NCI-H2171 (cell line): ENCODE measurements at places on chromosomes 5 and 9.
A peak's percentile ranks its signal among the peaks of the same experiment; 100 is the strongest.

DNA sequence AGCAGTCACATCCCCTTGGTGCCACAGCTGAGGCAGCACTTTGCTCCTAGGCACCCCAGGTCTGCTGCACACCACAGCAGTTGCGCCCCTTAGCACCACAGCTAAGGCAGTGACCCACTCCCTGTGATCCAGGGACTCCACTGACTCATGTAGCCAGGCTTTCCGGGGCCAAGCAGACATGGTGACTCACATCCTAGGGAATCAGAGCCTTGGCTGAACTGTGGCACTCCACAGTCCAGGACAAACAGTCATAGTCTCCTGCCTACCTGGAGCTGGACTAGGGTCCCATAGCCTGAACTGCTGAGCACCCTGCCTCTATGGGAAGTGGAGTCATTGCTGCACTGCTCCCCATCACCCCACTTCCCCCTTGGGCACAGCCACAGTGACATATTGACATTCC is 338.7 kb downstream of the NPR3 start:
- DNase-seq = no peak

DNA sequence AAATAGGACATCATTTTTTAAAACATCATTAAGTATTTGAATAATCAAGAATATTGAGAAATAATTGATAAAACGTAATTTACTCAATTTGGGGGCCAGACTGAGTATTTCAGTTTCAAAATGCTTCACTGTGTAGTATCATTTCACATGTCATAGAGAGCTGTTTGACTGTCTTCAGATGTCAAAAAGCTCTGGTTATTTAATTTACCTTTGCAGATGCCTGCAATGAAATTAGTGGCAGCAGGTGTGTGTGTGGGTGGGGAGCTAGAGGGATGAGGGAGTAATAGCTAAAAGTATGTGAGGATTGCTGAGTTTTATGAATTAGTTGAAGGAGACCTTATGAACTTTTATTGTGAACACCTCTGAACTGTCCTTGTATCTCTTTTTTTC is 567.2 kb upstream of the MEF2C start:
- no peak for DNase-seq

DNA sequence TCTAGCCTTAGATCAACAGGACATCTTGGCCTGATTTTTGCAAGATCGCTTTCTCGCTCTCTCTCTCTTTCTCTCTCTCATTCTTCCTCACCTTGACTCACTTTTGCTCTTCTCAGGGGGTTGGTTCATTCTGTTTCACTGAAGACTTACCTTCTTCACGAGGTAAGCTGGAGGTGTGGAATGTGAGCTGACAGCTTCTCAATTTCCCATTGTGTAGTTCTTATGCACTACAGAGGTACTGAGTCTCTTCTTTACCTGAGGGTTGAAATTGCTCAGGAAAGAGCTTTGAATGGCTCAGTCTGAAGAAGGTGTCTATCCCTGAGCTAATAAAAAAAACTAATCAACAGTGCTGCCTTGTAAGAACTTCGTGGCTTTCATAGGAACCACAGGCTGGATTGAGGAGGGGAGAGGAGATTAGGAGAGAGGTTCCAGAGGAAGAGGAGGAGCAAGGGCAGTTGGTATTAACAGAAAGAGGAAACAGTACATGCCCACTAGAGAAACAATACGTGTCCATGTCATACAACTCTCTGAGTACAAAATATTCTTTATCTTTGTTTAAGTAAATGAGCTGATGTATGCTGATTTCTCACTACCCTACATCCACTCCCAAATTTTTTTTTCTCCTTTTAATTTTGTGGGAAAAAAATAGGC is 192.2 kb downstream of the TMEM167A start:
- no peak for DNase-seq

- no peak for DNase-seq
These were observed 181.5 kb upstream of the MOCS2 start for GRCh38 chr5:53291047-53291446.

- no peak for DNase-seq
These were observed 18.4 kb downstream of the FNBP1 start for GRCh38 chr9:130024597-130024994.

DNA sequence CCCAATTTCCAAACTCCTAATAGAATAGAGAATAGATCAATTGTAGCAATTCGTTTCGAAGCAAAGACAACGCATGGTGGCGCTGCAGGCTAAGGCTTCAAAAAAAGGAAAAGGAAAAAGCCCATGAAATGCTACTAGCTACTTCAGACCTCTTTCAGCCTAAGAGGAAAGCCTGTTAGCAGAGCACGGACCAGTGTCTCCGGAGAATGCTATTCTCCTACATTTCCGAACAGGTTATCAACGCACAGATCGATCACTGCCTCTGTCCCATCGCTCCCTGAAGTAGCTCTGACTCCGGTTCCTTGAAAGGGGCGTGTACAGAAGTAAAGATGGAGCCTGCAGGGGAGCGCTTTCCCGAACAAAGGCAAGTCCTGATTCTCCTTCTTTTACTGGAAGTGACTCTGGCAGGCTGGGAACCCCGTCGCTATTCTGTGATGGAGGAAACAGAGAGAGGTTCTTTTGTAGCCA is at the start of gene PCDHB15:
Gene PCDHB15 (plus strand): TSS at position 146 of the 468 bp plus-strand sequence. CDS start 184 bp downstream, at position 330.
- DNase-seq = no peak

DNA sequence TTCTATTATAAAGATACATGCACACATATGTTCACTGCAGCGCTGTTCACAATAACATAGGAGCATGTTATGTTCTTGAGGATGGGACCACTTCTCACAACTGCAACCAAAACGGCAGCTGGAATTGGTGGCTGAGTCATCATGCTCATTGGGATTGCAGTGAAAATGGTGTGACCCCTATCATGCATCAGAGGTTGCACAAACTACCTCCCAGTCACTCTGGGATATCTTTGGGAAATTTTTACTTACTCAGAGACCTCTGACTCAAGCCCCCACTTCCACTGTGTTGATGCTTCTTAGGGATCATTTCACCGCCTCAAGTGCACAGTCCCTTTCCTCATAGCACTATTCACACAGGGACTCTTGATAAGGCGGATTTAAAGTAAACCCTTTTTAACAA is 474.1 kb downstream of the BNC2 start:
- no peak for DNase-seq

DNA sequence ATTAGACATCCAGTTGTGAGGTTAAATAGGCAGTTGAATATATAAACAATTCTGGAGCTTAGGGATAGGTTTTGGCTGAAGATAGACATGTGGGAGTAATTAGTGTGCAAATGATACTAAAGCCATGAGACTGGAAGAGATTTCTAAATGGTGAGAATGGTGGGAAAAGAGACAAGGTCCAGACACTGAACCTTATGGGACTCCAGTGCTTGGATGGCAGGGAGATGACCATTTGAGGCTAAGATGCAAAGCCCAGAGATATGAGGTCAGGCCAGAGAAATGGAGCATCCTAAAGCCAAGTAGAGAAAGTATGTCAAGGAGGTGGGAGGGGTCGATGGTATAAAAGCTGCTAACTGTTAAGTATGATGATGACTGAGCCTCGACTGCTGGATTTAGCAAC is 115.6 kb downstream of the SEMA5A start:
- DNase-seq = no peak

DNA sequence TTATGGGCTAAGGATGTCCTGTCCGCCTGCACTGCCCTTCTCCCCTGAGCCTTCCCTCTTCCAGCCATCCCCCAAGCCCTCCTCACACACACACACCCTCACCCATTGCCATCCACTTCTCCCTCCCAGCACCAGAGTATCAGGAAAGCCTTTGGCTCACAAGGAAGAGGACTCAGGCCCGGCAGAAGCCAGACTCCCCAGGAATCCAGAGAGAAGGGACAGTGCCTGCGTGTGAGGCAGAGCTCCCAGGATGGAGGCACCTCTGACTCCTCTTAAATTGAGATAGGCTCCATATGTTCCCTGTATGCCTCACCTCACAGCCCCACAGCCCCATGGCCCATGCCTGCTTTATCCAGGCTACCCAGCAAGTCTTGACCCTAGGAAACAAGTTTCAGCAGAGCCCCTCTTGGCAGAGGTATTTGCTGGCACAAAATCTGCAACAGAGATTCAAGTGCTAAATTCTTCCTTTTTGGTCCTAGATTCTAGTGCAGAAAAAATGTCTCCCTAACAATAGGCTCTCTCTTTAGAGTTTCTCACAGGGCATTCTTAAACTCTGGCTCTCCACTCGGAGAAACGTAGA is 761 bp downstream of the IL17B start:
- DNase-seq = no peak

DNA sequence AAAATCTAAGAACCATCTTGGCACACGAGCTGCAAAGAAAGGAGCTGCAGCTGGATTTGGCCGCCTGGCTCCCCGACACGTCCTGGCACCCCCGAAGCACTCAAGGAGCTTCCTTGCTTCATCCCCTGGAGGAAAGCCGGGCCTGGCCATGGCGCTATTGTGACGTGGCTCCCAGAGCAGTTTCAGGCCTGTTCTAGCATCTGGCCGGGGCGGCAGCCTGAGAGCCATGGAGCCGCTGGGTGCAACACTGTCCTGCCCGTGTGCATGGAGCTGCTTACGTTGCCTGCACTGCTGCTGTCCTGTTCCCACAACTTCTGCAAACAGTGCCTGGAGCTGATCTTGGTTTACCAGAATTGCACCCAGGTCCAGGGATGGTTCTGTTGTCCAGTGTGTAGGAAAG is 63.5 kb downstream of the PTPDC1 start:
- DNase-seq = no peak

- DNase-seq = no peak
These were observed 151.8 kb upstream of the ADRA1B start for GRCh38 chr5:159764283-159765134.

- no peak for DNase-seq
These were observed 68.5 kb upstream of the CACNA1B start for GRCh38 chr9:137809040-137809576.

- no peak for DNase-seq
These were observed 107.4 kb downstream of the SNX18 start for GRCh38 chr5:54624805-54625568.

- DNase-seq = no peak
These were observed 53.3 kb downstream of the PCA3 start for GRCh38 chr9:76817489-76817888.

GRCh38 chr9:9536523-9536922 is 1076.3 kb downstream of the PTPRD start:
- no peak for DNase-seq

GRCh38 chr9:23586906-23587305 is 239.1 kb downstream of the ELAVL2 start:
- no peak for DNase-seq

GRCh38 chr9:5425006-5425628 is 12.6 kb downstream of the PLGRKT start:
- DNase-seq = no peak

- DNase-seq = peak; percentile 37
These were observed 133.4 kb upstream of the OTULINL start for GRCh38 chr5:14447958-14448911.

DNA sequence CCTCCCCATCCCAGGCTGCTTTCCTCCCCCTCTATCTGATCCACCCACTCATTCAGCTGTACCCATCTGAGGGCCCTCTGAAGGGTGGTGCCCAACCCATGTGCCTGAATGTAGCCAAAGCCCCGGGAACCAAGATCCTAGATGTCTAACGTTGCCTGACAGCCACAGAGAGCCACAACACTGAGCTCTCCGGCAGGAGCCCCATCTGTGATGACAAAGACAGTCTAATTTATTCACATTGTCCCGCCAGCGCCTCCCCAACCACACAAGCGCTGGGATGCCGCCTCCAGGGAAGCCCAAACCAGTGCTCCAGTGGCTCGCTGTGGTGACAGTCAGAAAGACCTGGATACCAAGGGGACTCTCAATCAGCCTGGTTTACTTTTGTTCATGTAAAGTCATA is 8.4 kb downstream of the IGFBPL1 start:
- no peak for DNase-seq

DNA sequence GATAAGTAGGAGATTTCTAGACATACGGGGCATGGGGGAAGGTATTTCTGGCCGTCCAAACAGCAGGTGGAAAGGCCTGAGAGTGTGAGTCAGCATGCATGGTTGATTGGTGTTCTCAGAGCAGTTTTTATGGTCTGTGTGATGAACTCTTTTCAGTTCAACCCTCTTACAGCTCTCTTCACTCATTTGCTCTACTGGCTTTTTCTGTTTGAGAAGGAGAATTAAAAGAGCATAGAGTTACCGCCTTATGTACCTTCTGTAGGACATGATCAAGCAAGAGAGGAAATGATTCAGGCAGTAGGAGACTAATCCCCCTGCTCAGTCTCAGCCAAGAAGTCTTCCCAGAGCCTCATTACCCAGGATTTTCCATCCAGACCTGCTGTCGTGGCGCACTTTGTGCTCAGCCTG is 92.4 kb downstream of the PRDM6 start:
- DNase-seq = no peak

DNA sequence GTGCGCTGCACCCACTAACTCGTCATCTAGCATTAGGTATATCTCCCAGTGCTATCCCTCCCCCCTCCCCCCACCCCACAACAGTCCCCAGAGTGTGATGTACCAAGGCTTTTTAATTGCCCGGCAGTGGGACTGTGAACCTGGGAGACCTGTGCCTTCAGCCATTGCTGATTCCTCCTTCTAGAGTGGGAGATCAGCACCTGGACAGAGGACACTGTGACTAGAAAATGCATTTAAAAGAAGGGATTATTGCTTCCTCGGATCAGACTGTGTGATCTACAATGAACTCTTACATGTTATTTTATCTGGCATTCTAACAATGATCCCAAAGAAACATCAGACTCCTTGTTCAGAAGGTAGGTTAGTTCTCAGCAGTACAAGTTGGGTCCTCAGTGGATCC is 25.9 kb downstream of the CTSL start:
- no peak for DNase-seq

- no peak for DNase-seq
These were observed 254.7 kb downstream of the NR3C1 start for GRCh38 chr5:143148771-143149170.

GRCh38 chr5:16776611-16777251 is 159.4 kb downstream of the MYO10 start:
- peak; percentile 67 for DNase-seq

GRCh38 chr9:110207071-110207641 is 803 bp downstream of the C9orf152 start:
- DNase-seq = no peak

DNA sequence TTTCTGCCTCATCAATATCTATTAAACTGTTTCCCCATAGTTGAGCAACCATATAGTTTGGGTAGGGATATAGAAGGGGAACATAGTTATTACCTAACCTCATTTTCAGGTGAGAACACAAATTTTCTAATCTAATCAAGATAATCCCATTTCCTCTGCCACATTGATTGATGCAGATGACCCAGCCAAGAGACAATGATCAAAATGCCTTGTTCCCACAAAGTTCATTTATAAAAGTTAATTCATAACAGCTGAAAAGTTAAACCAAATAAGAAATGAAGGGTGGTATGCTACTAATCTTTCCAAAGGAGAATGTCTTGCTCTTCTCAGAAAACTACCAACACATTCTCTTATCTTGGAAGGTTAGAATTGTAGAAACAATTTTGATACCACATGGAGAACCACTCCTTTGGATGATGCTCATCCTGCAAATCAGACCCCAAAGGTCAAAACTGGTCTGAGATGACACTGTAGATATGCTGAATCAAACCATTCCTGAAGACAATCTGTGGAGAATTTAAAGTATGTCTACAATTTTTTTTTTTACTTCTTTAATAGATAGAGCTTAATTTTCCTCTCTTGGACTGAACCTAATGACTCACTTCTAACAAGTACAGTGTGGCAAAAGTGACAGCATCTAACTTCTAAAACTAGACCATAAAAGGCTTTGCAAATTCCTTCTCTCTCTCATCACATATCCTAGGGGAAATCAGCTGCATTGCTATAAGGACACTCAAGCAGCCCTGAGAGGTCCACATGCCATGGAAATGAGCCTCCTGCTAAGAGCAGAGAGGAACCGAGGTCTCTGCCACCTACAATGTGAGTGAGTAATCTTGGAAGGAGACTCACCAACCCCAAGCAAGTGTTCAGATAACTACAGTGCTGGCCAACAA is 586.7 kb upstream of the TUSC1 start:
- DNase-seq = no peak
